ENCODE measurements at places on chromosomes 2 and 18. TPM values are rescaled to one million over a fixed set of nuclear protein-coding genes. Genes with fewer than 3 reads are reported as not detected.

EML6 gene
- total RNA-seq = 1.5 TPM

NLRC4 gene
- 18.8 TPM for total RNA-seq

OBSL1 gene
- total RNA-seq = 38.2 TPM

PLCL1 gene
- 5.3 TPM for total RNA-seq

PFN4 gene
- total RNA-seq = 0.54 TPM

ADAM23 gene
- total RNA-seq = 0.89 TPM

- DNase-seq = no peak
- no peaks in the 10 kb centered on the region for H3K36me3 ChIP-seq
- H3K27ac ChIP-seq = no peak overlapping the region
- H3K4me1 ChIP-seq = no peaks in the 10 kb centered on the region
- no peaks in the 10 kb centered on the region for H3K27me3 ChIP-seq
- H3K4me3 ChIP-seq = no peak overlapping the region
Observed at GRCh38 chr2:16861530-16861929, 195.9 kb upstream of the CYRIA start.

DNA sequence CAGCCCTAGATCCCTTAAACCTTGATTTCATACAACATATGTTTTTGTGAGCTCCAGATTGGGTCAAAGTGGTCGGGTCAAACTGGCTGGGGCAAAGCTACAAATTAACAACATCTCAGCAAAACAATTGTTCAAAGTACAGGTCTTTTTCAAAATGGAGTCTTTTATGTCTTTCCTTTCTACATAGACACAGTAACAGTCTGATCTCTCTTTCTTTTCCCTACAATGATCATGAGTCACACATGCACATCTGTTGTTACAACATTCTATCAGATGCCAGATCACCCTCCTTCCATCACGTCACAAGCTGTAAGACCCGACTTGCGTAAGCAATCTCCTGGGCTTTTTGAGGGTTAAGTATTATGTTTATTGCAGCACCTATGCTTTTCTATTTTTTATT, 55.1 kb downstream of the RHOB start:
- no peaks in the 10 kb centered on the region for H3K4me1 ChIP-seq
- H3K27me3 ChIP-seq = no peaks in the 10 kb centered on the region
- DNase-seq = no peak
- no peak overlapping the region for H3K27ac ChIP-seq

GRCh38 chr2:85497944-85498630, 40.9 kb upstream of the MAT2A start:
- no peaks in the 10 kb centered on the region for H3K27me3 ChIP-seq
- H3K4me3 ChIP-seq = no peak overlapping the region
- no peak overlapping the region for H3K27ac ChIP-seq
- H3K4me1 ChIP-seq = peaks cover 9% of the 10 kb centered on the region

- no peak overlapping the region for H3K4me3 ChIP-seq
- no peaks in the 10 kb centered on the region for H3K27me3 ChIP-seq
- H3K4me1 ChIP-seq = peaks cover 20% of the 10 kb centered on the region
- H3K36me3 ChIP-seq = no peaks in the 10 kb centered on the region
Observed at GRCh38 chr18:61829108-61829507, 63.7 kb downstream of the RNF152 start.

- no peaks in the 10 kb centered on the region for H3K27me3 ChIP-seq
- no peak for DNase-seq
- H3K4me3 ChIP-seq = no peak overlapping the region
- H3K36me3 ChIP-seq = no peaks in the 10 kb centered on the region
Observed at GRCh38 chr18:10081492-10081891, 167.7 kb downstream of the VAPA start.

DNA sequence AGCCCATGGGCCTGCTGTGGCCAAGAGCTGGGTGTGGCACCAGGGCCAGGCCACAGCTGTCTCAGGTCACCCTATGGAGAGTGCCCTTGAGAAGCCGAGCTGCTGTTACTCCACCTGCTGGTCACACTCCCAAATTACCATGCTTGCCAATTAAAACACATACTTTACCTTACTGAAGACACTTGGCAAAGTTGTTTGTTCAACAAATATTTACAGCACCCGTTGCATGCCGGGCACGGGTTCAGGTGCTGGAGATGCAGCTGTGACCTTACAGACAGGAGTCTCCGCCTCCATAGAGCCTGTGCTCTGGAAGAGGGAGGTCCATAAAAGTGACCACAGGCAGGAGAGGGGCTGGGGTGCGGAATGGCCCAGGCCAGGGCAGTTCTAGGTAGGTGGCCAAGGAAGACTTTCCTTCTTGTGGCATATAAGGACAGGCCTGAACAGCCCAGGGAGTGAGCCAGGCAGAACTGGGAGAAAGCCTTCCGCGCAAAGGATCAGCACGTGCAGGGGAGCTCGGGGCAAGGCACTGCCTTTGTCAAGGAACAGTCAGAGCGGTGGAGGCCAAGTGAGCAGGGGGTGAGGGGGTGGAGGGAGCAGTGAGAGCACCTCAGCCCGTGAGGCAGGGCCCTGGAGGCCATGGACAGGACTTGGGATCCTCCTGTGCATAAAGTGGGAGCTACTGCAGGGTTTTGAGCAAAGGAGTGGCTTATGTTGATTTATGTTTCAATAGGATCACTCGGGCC, 23.6 kb upstream of the RBM44 start:
- peak; percentile 40 for DNase-seq
- no peaks in the 10 kb centered on the region for H3K27me3 ChIP-seq
- H3K36me3 ChIP-seq = peaks cover 74% of the 10 kb centered on the region

GRCh38 chr2:88659538-88659915, 31.9 kb upstream of the RPIA start:
- no peaks in the 10 kb centered on the region for H3K36me3 ChIP-seq
- H3K4me3 ChIP-seq = no peak overlapping the region
- H3K27ac ChIP-seq = peak overlapping the region; percentile 74
- peaks cover 10% of the 10 kb centered on the region for H3K4me1 ChIP-seq

DNA sequence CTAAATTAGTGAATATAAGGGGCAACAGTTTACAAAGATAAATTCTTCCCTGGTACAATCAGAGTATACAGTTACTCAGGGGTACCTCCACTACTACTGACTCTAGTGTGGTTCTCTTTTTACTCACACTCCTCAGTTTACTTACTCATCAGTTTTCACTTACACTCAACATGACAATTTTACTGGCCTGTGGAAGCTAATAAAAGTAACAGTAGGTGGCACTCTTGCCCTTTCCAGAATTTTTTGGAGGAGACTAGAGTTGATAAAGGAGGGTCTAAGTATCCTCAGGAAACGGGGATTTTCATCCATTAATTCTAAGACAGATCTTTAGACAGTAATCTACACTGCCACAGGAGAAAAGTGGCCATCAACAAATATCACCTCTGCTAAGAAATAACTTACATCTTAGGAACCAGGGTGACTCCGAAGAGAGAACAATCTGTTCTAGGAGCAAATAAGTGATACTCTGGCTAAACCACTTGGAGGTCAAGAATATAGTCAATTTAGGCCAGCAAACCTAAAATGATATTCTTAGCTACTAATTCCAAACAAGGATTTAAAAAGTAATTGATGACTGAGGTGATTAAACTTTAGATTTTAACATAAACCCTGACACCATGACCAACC, 61.3 kb downstream of the ATL2 start:
- no peak for DNase-seq
- peaks cover 6% of the 10 kb centered on the region for H3K4me1 ChIP-seq
- peaks cover 25% of the 10 kb centered on the region for H3K36me3 ChIP-seq

GRCh38 chr18:2466978-2467377, 104.3 kb downstream of the METTL4 start:
- H3K4me3 ChIP-seq = no peak overlapping the region
- no peaks in the 10 kb centered on the region for H3K4me1 ChIP-seq
- no peak overlapping the region for H3K27ac ChIP-seq
- H3K36me3 ChIP-seq = no peaks in the 10 kb centered on the region

DNA sequence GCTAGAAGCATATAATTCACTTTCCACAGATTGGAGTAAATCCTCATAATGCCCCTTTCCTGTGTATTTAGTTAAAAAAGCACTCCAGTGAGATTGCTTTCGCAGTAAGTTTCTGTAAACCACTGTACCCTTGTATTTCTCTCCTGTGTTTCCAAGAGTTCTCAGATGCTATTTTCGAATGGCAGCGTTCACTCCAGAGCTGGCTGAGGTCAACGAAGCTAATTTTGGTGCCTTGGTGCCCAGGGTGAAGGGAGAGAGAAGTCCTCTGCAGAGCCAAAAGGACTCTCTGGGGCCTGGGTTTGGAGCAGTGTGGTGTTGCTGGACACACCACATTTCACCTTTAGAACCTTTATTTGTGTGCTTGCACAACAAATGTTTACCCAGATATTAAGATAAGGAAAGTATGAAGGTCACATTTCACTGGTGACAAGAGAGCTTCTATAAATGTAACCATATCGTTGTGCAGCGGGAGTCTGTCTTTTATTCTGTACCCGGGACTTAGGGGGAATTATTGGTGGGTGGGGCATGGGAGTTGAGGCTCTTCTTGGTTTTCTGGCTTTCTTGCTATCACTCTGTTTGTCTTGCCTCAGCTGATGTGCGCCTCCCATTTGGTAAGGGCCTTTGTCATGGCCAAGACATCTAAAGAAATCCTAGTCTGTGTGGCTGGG, 9.9 kb downstream of the EPAS1 start:
- H3K4me1 ChIP-seq = peaks cover 88% of the 10 kb centered on the region
- no peaks in the 10 kb centered on the region for H3K27me3 ChIP-seq
- H3K36me3 ChIP-seq = no peaks in the 10 kb centered on the region
- DNase-seq = no peak
- peak overlapping the region; percentile 19 for H3K4me3 ChIP-seq

- DNase-seq = peak; percentile 91
- no peaks in the 10 kb centered on the region for H3K4me1 ChIP-seq
- H3K27me3 ChIP-seq = no peaks in the 10 kb centered on the region
Observed at GRCh38 chr18:9017167-9017904, 85.2 kb upstream of the NDUFV2 start.

DNA sequence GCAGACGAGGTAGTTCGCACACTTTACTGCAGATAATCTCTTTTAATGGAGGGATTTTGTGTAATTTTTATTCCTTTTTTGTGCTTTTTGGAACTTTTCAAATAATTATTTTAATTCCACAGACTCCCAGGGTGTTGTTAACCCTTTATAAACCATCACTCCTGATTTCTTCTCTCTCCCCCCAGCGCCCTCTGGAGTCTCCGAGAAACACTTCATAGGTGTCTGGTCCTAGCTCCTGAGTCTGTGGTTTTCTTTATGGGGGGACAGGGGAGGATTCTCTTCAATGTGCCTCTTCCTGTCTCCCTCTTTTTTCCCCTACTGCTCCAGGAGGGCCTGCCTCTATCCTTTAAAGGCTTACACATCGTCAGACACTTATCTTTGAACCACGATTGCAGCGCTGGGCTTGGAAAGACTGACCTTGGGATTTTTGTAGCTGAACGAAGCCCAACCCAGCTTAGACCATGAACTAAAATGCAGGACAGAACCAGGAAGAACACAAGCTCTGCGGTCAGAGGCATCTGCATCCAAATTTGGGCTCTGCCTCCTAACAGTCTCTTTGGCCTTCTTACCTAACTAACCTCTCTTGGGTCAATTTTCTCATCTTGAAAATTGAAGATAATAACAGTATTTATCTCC, 7.1 kb upstream of the PKDCC start:
- H3K27me3 ChIP-seq = no peaks in the 10 kb centered on the region
- H3K36me3 ChIP-seq = no peaks in the 10 kb centered on the region
- DNase-seq = no peak

- H3K27ac ChIP-seq = no peak overlapping the region
- H3K27me3 ChIP-seq = no peaks in the 10 kb centered on the region
- H3K4me1 ChIP-seq = no peaks in the 10 kb centered on the region
- H3K36me3 ChIP-seq = peaks cover 57% of the 10 kb centered on the region
- H3K4me3 ChIP-seq = no peak overlapping the region
Observed at GRCh38 chr2:200472853-200473464, 36.9 kb downstream of the KCTD18 start.

GRCh38 chr2:60351802-60352201, 201.7 kb downstream of the BCL11A start:
- no peak overlapping the region for H3K4me3 ChIP-seq
- no peak for DNase-seq
- H3K4me1 ChIP-seq = no peaks in the 10 kb centered on the region
- no peaks in the 10 kb centered on the region for H3K27me3 ChIP-seq

- H3K36me3 ChIP-seq = no peaks in the 10 kb centered on the region
- H3K27me3 ChIP-seq = no peaks in the 10 kb centered on the region
- H3K4me3 ChIP-seq = no peak overlapping the region
- DNase-seq = no peak
- no peaks in the 10 kb centered on the region for H3K4me1 ChIP-seq
Observed at GRCh38 chr2:60976256-60976850, 41.2 kb upstream of the PEX13 start.

DNA sequence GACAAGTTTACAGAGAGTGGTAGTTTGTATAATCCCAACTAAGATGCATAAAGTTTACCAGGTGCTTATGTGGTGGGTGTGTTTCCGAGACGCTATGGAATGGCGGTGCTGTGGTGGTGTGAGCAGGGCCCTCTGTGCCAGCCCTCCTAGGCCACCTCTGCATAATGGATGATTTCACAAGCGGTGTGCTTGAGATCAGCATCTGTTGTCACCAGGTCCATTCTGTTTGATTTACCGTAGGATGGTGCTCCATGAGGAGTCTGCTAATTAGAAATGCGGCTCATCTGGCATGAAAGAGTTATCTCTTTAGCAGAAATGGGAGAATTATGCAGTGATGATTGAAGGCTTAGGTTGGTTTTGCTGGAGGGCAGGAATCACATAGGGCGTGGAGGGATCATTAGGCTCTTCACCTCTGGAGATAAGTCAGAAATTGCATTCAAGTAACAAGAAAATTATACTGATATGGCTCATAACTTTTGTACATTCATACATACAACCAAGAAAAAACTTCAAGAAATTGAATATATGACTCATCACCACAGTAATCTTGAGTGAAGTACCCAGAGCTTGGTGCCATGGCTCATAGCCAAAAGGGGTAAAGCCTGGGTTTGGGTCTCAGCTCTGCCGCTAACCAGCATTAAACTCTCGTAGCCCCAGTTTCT, 41.4 kb downstream of the CRIM1 start:
- no peak for DNase-seq
- no peaks in the 10 kb centered on the region for H3K36me3 ChIP-seq
- no peak overlapping the region for H3K27ac ChIP-seq
- H3K4me3 ChIP-seq = no peak overlapping the region
- H3K27me3 ChIP-seq = no peaks in the 10 kb centered on the region
- peaks cover 13% of the 10 kb centered on the region for H3K4me1 ChIP-seq

- H3K27me3 ChIP-seq = no peaks in the 10 kb centered on the region
- H3K36me3 ChIP-seq = no peaks in the 10 kb centered on the region
- no peak for DNase-seq
- no peaks in the 10 kb centered on the region for H3K4me1 ChIP-seq
- no peak overlapping the region for H3K4me3 ChIP-seq
Observed at GRCh38 chr2:78757191-78757590, 268.3 kb upstream of the REG3G start.

Measured in upper lobe of left lung (tissue), 6 donors.